ENCODE measurements at places on chromosomes 1 and 21.

DNA sequence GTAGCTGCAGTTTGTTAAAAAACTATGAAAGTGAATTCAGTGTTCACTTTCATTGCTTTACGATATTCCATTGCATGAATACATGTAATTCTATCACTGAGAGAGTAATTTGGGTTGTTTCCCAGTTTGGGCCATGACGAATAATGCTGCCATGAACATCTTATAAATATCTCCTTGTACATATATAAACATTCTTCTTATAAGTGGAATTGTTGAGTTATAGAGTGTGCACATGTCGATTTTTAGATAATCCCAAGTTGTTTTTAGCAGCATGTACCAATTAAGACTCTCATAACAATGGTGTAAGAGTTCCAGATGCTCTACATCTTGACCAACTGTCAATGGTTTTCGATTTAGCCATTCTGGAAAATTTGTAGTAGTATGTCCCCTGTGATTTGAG is 40.9 kb downstream of the ALG6 start:
- no peak for DNase-seq

DNA sequence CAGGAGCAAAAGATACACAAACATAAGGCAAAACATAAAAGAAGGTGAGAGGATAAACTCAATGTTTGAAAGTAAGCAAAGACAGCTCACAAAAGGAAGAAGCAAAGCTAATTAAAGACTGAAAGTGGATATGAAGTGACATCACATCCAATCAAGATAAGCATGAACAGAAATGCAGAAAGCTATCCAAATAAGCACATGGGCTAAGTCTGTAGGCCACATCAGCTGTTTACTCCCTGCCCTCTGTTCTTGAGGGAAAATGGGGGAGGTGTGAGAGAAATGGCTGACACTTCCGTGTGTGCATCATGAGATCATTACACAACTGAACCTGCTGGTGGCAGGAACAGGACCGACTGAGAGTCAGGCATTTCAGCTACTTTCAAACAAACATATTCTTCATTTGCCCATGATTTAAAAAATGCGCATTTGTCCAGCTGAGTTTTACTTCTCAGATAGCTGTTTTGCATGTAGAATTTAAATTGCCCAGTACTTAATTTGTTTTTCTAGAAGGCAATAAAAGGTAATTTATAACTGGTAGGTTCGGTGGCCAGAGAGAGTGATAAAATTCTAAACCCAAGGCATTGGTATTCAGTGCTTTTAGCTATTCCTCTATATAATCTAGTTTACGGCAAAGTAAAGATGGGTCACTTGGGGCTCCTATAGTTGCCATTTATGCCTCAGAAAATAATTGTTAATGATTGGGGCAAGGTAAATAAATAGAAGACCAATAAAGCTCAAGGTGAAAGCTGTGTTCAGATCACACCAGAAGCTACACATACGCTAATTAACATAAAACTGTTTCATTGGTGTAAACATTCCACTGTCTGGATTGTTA is 27.2 kb upstream of the MAN1A2 start:
- DNase-seq, result no peak

- no peak for DNase-seq
These were observed 36.9 kb upstream of the TARBP1 start for GRCh38 chr1:234515821-234516241.

GRCh38 chr1:166017395-166017794 is 149.4 kb downstream of the FAM78B start:
- DNase-seq, result peak; percentile 29

GRCh38 chr1:36384542-36385409 is 948 bp downstream of the STK40 start:
- DNase-seq, result peak; percentile 78

GRCh38 chr1:32890516-32891240 is 4.4 kb downstream of the HPCA start:
- no peak for DNase-seq

DNA sequence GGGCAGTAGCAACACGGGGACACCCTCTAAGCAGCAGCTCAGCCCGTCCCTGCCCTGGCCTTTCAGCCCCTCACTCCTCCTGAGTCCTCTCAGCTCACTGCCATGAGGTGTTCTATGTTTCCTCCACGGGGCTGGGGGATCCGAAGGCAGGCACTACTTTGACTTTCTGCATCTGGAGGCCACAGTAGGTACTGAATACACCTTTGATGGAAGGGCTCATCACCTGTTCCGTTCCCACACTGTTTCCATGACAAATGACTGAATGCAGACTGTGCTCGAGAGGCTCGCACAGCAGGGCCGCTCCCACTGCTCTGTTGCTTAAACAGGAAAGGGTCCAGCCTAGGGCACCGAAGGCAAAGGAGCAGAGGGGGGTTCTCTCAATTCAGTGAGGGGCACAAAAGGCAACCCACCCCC is 77.6 kb upstream of the DNAH14 start:
- DNase-seq, result no peak

- no peak for DNase-seq
These were observed 141.7 kb upstream of the IRF2BP2 start for GRCh38 chr1:234751678-234752077.

DNA sequence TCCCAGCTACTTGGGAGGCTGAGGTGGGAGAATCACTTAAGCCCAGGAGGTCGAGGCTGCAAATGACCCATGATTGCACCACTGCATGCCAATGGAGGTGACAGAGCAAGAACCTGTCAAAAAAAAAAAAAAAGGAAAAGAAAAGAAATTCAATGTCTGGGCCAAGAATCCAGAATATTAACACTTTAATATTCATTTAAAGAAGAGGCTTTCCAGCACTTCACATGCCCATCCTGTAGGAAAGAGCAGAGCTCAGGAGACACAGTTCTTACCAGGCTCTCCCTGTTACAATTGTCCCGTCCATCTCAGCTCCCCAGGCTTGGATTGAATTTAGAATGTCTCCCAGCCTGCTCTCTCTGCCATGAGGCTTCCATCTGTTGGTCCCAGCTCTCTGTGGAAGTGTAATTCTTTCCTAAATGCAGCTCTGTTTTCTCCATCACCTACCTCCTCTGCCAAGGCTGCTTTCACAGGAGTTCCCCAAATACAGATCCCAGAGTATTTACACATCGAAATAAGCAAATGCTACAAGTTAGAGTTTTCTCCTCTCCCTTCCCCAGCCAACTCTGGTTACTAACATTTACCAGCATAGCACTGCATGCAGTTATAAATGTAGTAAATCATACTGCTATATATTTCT is 116.6 kb upstream of the CDC42BPA start:
- DNase-seq, result no peak

- DNase-seq, result peak; percentile 85
These were observed 3.9 kb upstream of the NUAK2 start for GRCh38 chr1:205325334-205325884.

DNA sequence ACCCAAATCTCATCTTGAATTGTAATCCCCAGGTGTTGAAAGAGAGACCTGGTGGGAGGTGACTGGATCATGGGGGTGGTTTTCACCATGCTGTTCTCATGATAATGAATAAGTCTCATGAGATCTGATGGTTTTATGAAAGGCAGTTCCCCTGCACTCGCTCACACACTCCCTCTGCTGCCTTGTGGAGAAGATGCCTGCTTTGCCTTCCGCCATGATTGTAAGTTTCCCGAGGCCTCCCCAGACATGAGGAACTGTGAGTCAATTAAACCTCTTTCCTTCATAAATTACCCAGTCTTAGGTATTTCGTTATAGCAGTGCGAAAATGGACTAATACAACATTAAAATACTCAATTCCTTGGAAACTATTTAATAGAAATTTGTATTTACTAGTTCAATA is 99.2 kb downstream of the PROX1 start:
- DNase-seq, result no peak

- no peak for DNase-seq
These were observed 16.4 kb downstream of the TEX38 start for GRCh38 chr1:46687921-46688509.

DNA sequence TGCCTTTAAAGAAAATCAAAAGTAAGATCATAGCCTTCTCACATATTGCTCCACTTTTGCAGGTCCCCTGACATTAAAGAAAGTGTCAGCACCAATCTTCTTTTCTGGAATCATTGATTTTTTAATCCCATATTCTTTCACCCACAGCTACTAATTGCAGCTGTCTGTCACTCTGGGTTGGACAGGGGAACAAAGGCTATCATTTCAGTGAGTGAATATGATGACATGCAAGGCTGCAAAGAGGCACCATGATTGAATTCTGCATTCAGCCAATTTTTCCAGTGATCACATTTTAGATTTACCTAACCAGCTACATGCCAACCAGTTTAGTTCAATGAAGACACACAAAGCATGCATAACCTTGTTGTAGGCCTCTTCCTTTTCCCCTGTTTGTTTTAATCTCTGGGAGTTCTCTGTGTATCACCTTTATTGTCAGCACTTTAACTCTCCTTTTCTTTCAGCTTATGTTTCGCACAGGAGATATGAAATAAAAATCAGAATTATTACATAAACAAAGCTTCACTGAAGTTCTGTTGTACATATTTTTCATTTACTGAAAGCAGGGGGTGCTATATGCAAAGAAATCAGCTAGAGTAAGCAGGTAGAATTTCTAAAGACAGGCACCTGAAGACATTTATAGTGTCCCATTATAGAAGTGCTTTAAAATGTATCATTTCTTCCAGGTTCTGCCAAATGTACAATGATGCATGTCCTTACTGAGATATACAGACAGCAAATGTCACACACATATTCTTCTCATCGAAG is 584.8 kb downstream of the PLA2G4A start:
- DNase-seq, result peak; percentile 25

DNA sequence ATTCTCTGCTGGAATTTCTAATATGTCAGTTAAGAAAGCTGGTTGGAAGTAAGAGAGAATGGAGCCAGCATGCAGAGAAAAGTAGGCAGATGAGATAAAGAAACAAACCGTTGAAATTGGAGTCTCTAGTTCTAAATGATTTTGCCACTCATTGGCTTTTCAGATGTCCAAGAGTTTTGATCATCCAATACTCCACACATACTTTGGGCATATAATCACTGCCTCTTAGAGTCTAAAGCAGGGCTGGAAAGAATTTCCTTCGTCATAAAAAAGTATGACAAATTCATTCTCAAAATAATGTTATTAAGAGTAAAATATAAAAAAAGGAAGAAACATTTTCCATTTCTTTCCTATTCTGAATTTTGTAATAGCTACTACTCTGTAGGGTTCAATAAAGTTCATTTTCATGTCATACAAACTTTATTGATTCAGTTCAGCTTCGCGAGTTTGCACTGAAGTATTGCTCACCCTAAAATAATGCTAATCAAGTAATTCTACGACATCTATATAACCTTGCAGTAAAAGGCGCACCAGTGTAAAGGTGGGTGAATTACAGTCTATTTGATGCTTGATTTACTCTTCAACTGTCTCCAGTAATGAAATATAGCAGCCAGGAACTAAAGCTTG is 1556.6 kb downstream of the NCAM2 start:
- DNase-seq, result no peak

DNA sequence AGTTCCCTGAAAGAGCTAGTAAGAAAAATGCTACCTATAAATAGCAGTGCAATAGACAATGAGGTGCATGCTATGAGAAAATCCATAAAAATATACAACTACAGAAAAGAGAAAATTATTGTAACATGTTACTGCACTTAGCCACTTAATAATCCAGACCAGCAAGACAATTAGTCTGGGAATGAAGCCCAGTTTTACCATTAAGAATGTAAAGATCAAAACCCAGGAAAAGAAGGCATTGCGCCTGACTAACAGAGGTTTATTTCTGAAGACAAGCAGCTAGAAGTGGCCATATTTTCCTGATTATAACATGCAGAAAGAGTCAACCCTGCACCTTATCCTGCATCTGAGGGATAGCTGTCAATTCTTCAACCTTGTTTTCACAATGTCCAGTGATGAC is 276.4 kb upstream of the PRMT6 start:
- DNase-seq, result no peak

DNA sequence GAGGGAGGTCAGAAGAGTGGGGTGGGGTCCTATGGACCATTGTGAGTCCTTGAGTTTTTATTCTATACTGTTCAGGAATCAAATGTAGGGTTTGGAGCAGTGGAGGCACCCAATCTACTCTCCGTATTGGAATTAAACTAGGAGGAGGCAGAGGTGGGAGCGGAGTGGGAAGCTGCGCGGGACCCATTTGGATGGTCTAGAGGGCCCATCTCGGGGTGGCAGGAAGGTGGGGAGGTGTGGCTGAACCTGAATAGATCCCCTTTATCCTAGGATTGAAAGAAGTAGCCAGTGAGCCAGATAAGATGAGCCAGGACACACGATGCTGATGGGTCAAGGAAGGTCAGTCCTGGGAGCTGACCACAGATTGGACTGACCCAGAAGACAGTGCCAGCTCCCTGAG is 325.8 kb downstream of the AJAP1 start:
- DNase-seq, result no peak

GRCh38 chr1:202648605-202649226 is 61.5 kb downstream of the SYT2 start:
- DNase-seq, result no peak

DNA sequence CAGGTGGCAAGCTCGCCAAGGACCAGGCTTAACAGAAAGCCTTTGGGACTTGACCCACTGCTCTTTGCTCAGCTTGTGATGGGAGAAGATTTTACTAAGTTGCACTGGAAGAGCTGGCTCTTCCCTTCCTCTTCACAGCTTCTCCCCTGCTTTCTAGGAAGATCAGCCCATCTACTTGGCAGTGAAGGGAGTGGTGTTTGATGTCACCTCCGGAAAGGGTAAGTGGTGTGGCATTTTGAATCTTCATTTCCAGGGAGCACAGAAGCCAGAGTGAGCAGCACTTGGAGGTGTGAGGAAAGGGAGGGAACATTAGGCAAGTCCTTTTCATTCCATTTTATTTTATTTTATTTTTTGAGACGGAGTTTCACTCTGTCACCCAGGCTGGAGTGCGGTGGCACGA is 9.7 kb downstream of the NENF start:
- DNase-seq, result no peak

GRCh38 chr1:151568626-151569088 is 28.5 kb downstream of the TUFT1 start:
- no peak for DNase-seq

- no peak for DNase-seq
These were observed 709.2 kb downstream of the PLA2G4A start for GRCh38 chr1:187537936-187538335.

DNA sequence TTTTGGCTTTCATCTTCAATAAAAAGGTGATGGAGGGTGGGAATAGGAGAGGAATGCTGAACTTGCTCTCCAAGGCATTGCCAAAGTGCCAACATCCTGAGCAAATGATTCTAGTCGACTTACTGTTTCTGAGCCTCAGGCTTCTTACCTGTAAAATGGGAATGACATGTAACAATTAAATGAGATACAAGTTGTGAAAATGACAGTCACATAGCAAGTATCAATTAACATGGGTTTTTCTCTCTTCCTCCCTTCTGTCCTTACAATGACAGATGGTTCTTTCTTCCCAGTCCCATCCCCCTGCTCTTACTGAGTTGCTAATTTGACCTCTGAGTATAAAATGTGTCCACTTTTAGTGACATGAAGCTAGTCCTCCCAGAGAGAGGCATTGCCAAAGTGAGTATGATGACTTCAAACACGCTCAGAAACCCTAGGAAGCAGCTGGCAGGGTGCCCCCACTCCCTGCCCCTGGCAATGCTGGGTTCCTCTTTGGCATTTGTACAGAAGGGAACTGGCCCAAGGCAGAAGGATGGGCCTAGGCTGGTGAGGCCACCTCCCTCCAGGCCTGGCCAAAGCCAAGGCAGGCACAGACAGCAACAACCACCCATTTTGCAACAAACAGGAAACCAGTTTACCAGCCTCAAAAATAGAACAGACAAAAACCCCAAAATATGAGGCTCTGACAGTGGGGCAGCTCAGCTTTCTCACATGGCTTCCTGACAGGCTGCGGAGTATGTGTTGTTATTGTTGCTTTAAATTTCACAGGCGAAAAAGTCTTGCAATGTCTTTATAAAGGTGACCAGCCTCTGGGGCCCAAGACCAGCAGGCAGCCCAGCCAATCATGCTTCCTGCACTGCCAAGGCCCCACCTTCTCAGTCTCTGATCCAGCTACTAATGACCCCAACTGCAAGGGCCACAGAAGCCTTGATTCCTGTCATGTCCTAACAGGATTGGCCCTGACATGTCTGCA is 115.9 kb downstream of the HIVEP3 start:
- DNase-seq, result no peak

Measured in HAP-1 (cell line).